BJ (cell line): ENCODE measurements at places on chromosomes 13 and 19. TPM values are rescaled to one million over a fixed set of nuclear protein-coding genes. Genes with fewer than 3 reads are reported as not detected.

The FAM187B gene
- polyA plus RNA-seq = not detected in 2 replicates

GRCh38 chr13:26442541-26442940 lies 114.9 kb upstream of the WASF3 start:
- DNase-seq = peak; percentile 49

GRCh38 chr13:39684531-39685137 lies 29.2 kb downstream of the COG6 start:
- peak; percentile 4 for DNase-seq

DNA sequence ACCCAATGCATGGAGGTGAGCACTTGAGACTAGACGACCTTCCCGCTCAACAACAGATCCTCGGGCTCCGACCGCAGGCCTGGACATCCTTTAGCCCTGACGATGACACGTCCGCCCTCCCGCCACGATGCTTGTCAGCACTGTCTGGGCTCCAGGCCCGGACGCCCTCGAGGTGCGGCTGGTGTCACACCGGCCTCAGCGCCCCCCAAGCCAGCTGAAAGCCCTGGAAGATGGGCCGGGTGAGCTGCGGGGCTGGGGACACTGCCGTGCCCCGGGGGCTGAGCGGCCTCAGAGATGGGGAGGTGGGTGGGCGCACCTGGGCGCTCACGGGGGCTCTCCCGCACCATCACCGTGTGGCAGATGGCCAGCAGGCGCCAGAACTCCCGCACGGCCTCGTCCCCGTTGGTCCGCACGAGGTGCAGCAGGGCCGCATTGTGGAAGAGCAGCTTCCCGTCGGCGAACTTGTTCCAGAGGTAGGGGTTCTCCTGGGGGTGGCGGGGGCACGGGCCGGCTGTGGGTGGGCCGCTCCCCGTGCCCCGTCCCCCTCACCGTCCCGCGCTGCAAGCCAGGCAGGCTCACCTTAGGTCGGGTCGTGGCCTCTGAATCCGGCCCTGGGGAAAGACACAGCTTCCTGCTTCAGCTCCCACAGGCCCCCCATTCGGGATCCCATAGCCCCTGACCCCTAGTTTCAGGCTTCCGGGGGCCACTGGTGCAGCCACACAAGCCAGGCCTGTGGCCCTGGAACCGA lies 15.5 kb downstream of the ATP8B3 start:
- no peak for DNase-seq

DNA sequence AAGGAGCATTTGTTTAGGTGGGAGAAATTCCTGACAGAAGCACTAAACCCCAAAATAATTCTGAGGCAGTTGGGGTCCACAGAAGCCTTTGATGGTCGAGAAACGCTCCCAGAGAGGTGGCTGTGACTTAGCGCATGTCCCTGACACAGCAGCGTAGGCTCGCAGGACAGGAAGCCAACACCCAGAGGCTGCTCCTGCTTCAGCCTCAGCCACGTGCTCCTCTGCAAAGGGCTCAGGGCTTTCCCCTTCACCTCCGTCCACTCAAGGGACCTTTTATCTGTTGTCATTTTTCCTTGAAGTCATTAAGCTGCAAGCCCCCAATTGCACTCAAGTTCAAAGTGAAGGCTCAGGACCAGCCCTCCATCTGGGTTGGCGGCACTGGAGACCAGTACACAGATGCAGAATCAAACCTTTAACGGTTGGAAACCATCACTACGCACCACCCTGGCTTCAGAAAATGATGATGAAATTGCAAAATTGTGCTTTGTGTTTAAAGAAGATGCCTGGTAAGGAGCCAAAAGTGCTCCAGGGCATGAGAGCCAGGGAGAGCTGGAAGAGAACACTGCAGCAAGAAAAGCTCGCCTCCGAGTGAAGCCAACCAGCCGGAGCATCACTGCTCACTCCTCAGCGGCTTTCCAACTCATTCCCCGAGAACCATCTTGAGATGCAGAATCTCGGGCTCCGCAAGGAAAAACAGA lies 219.6 kb downstream of the RAP2A start:
- DNase-seq = no peak

The CYP4F8 gene
- polyA plus RNA-seq = not detected in 2 replicates

- peak; percentile 69 for DNase-seq
Observed at GRCh38 chr19:5718579-5719273, 1.2 kb downstream of the LONP1 start.

The FPR3 gene
- polyA plus RNA-seq = not detected in 2 replicates

The ZNF613 gene
- 5.1 and 6.6 TPM in 2 replicates for polyA plus RNA-seq

- no peak for DNase-seq
Observed at GRCh38 chr13:43758834-43759233, 27.9 kb downstream of the ENOX1 start.
